ENCODE measurements at places on chromosomes 13 and 19.

DNA sequence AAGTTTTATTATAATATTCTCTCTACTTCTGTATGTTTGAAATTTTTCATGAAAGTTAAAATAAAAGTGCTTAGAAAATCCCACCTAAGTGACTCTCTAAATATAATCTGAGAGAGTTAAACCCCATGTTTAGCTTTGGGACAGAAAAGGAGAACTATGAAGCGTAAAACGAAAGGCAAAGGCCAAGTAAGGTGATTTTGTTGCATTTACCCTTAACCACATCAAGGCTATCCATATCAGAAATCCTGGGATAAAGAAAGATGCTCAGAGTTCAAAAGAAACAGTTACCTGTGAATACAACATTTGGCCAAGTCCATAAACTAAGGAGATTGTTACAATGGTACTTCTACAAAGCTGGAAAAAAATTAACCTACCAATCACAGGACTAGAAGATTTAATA is 31.3 kb downstream of the UBL3 start:
- DNase-seq: no peak

- DNase-seq: no peak
These were observed 174.5 kb downstream of the KCTD12 start for GRCh38 chr13:76711550-76712182.

DNA sequence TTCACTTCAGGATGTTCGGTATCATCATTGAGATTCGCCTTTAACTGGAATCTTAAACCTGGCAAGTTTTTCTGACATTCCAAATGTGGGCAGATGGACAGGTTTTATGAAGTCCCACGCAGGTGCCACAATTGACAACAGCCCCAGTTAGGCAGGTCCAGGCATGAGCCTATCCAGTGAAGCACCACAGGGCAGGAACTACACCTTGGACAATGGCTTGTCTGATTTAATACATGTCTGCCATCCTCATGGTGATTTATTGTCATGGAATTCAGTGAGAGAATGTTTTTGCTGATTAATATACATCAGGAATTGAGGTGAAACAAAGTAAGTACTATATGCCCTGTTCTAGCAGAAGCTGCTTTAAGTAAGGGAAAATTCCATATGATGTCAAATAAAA is 10.2 kb upstream of the TPP2 start:
- no peak for DNase-seq

GRCh38 chr19:35093430-35093829 is 22.2 kb upstream of the FXYD3 start:
- DNase-seq: no peak

Data from NCI-H2029 (cell line).